ENCODE measurements at places on chromosomes 7 and 10.

DNA sequence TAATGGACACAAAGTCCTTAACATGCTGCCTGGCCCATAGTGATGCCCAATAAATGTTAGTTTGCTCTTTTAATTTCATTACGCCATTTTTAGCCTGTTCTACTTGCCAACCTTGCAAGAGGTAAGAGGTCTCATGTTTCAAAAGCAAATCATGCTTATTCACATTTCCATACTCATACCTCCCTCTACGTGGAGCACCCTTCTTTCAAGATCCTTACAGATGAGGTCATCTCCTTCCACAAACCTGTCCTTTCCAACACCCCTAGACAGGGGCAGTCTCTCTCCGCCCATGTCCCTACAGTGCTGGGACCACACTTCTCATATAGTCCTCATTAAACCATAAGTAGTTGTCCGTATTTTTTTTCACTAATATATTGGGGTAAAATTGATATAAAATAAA is 271.3 kb downstream of the FGFR2 start:
- no peak for DNase-seq

DNA sequence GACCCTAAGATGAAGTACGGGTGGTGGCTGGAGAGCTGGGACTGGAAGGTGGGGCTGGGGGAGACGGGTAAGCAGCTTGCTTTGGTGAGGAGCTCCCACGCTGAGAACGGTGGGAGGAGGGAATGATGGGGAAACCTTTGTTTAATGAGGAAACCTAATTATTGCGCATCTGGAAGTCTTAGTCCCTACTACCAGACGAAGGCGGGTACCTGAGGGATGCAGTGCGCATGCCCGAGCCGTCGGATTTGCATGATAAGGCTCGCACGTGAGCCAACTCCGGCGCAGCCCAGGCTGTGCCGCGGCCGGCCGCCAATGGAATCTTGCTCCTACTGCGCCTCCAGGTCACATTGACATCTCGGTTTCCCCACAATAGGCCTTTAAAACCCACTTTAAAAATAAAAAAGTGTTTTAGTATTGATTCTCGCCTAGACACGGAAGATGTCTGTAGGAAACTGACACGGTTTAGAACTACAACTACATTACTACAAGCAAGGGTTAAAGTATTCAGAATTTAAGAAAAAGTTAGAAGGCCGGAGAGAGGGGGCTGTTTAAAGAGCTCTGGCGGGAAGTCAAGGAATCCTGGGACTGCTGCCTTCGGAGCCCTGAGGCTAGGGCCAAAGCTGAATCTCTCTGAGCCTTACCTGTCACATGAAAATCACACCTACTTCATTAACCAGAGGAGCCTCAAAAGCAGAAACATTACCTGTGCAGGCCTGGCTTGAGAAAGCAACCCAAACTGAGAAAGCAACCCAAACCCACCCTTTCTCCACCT is 12.1 kb upstream of the DLX6 start:
- no peak for DNase-seq

DNA sequence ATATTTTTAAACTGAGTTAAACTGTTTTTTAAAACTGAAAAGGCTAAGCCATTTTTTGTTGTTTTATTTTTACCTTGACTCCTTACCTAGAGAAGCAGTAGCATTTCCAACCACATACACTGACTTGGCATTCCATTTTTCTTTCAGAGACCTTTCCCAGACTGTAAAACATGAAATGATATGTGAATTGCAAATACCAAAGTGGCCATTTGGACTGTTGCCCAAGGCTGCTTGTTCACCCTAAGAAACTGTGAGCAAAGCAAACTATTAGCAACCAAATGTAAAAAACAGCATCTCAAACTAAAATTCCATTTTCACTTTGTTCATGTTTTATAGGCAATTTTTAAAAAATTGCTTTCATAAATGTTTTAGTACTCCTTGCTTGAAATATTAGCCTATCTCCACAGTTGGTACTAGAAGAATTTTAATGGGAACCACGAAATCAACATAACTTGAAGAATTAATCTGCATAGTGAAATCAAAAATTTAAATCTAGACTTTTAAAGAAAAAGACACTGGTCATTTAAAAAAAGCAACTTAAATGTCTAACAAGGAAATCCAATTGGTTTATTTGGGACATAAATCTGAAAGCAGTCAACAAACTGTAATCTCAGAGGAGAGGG is 10.8 kb downstream of the UROS start:
- DNase-seq, result no peak

GRCh38 chr10:103840740-103841070 is 14.7 kb downstream of the SH3PXD2A start:
- DNase-seq, result no peak

DNA sequence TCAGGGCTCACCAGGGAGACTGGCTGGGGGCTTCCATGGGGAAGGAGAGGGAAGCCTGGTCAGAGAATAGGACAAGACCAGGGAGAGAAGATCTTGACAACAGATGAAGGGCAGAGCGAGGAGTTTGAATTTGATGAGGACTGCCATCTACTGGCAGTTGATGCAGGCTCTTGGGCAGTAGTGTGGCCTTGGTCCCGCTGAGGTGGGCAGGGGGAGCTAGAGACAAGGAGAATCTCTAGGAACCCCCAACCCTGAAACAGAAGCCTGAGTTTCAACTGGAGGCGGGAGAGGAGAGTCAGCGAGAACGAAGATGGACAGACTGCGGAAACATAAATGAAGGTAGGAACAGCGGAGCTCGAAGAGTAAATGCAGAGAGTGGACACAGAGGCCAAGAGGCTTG is 81.0 kb downstream of the PPP1R3C start:
- peak; percentile 64 for DNase-seq

DNA sequence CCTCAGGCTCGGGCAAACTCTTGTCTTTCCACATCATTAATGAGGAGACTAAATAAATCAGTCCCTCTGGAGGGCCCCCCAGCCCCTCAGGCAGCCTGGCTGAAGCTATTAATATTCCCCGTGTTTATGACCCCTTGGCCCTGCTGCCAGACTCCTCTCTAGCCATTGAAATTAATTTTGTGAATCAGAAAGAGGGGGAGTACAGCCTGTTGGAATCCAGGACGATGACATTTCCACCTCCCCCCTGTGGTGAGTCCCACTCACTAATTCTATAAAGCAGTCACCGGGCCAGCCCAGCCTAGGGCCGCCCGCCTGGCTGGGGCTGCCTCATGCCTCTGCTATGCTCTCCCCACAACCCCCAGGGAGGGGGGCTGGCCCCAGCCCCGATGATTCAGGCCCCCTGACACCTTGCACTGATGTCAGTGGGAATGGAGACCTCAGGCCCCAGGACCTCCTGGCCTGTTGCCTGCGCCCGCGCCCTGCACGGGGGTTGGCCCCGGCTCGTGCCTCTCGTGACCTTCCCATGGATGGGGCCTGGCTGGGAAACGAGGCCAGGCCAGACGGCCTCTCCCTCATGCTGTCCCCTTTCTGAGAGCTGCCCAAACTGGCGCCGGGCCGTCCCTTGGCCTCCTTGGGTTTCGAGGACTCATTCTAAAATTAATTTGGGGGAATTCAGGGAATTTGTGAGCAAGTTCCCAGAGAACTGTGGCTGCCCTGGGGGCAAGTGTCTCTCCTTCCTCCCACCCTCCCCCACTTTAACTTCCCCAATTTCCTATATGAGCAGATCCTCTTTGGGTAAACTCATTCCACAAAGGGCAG is 34.0 kb downstream of the TMEM270 start:
- DNase-seq, result no peak

DNA sequence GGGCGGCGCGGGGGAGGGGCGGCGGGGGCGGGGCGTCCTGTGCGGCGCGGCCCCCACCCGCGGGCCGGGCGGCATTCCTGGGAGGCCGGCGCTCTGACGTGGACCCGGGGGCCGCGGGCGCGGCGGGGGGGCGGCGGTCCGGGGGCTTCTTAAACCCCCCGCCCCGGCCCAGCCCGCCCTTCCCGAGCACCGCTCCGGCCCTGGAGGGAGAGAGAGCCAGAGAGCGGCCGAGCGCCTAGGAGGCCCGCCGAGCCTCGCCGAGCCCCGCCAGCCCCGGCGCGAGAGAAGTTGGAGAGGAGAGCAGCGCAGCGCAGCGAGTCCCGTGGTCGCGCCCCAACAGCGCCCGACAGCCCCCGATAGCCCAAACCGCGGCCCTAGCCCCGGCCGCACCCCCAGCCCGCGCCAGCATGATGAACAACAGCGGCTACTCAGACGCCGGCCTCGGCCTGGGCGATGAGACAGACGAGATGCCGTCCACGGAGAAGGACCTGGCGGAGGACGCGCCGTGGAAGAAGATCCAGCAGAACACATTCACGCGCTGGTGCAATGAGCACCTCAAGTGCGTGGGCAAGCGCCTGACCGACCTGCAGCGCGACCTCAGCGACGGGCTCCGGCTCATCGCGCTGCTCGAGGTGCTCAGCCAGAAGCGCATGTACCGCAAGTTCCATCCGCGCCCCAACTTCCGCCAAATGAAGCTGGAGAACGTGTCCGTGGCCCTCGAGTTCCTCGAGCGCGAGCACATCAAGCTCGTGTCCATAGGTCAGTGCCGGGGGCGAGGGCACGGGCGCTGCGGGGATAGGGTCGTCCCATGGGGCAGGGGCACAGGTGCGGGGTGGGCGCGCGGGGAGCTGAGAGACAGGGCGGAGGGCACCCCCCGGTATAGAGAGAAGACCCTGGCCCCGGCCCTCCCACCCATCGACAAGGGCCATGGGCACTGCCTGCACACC is at the start of gene FLNC:
Gene FLNC (plus strand): TSS at position 176 of the 947 bp plus-strand sequence. CDS start 232 bp downstream, at position 408.
- DNase-seq, result no peak

- peak; percentile 32 for DNase-seq
These were observed 148.7 kb downstream of the C1GALT1 start for GRCh38 chr7:7330997-7331396.

GRCh38 chr7:110507369-110507768 is 583.6 kb upstream of the LRRN3 start:
- DNase-seq, result no peak

GRCh38 chr7:116988363-116988989 is 35.2 kb downstream of the ST7 start:
- peak; percentile 47 for DNase-seq

- no peak for DNase-seq
These were observed 69.7 kb downstream of the NPS start for GRCh38 chr10:127618797-127619196.

GRCh38 chr10:92914478-92915325 is 66.4 kb downstream of the EXOC6 start:
- DNase-seq, result peak; percentile 80

DNA sequence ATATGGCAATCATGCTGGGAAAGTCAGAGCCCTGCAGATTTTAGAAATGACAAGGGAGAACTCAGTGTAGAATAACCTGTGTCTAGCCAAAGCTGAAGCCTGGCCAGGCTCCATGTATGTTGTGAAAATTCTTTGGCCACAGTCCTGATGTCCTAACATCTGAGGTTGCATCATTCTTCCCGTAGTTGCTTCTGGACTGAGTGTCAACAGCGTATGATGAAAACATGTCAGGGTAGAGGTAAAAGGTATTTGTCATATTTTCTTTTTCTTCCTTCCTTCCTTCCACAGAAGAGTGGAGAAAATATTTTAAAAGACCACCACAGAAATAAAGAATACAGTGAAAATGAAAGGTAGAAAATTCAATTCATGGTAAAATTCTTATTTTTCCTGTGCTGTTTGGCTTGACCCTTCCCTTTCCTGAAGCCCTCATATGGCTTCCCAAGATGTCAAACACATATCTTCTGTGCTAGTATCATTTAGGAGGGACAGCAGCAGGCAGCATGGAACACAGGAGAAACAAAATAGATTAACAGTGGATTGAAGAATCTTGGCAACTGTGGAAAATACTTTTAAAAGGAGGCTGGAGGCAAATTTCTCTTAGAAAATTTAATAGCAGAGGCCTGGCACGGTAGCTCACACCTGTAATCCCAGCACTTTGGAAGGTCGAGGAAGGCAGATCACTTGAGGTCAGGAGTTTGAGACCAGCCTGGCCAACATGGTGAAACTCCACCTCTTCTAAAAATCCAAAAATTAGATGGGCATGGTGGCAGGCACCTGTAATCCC is 18.9 kb upstream of the NRBF2 start:
- no peak for DNase-seq

- no peak for DNase-seq
These were observed 285.2 kb downstream of the USP6NL start for GRCh38 chr10:11326241-11326640.

GRCh38 chr10:7933262-7933661 is 115.0 kb downstream of the TAF3 start:
- no peak for DNase-seq

- DNase-seq, result no peak
These were observed 52.6 kb downstream of the TMEM209 start for GRCh38 chr7:130152493-130153210.

DNA sequence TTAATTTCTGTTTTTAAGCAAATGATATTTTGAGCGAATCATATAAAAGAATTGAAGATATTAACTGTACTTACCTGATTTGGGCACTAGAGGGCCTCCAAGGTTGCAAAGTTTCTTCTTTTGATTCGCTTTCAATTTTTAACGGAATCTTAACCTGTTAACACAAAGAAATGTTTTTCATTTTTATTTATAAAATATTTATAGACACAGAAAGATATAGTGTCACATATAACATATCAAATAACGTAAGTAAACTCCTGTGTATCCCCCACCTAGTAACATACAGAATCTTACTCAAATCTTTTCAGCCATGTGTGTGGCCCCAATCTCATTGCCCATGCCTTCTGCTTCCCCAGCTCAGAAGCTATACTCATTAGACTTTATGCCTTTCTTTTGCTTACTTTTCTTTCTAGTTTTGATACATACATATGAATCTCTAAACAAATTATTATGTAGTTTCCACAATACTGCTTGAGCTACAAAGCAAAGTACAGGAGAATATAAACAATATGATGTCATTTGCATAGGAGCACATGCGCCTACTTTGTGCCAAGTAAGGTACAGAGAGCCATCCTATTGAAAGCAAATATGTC is 49.5 kb upstream of the ZPBP start:
- peak; percentile 54 for DNase-seq

DNA sequence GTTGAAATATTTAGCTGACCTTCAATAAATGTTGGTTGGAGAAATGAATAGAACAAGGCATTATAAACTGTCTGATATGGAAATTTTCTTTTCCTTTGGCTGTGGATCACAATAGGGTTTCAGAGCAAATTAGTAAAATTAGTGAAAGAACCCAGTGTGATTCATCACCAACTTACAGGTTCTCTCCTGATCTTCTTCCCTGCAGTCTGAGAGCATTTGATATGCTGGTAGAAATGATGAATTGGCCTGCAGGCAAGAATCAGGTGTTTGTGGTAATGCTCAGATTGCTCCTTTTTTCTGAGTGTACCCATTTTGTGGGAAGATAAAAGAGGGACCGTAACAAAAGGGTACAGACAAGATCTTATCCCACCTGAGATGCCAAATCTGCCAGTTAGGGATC is 51.9 kb downstream of the BTAF1 start:
- no peak for DNase-seq

DNA sequence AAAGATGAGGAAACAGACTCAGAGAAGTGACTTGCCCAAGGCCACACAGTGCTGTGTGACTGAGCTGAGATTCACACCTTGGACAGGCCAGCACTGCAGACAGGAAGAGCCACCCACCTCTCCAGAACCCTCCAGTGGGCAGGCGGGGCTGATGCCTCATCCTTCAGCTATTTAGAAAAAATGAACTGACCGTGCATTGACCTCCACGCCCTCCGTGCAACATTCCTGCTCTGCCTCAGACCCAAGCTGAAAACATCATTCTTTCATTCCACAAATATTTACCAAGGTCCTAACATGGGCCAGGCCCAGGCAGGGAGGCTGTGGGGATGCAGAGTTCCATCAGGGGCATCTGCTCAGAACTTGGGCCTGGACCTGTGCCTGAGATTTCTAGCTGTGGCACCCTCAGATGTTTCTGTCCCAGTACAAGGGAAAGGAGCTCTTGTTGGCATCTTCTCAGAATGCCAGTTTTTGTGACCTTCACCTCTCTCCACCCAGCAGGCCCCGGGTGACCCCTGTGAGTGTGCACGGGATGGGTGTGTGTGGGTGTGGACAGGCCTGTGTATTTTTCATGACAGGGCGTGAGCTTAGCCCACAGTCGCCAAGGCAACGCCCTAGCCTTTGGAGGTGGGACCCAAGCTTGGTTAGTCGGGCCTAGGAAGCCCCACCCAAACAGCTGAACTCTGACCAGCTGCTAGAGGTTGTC is 6.5 kb downstream of the VSIR start:
- DNase-seq, result peak; percentile 96

Data from HT-29 (cell line).